Mammary epithelial cell (primary cell): ENCODE measurements at places on chromosomes 4 and X. TPM values are rescaled to one million over a fixed set of nuclear protein-coding genes. Genes with fewer than 3 reads are reported as not detected.

Gene PFKFB1
- polyA plus RNA-seq, result 0.18 TPM

Gene PPP1R2C
- not detected for polyA plus RNA-seq

Gene MAGEA6
- polyA plus RNA-seq, result not detected

Gene GNL3L
- 26.2 TPM for polyA plus RNA-seq

Gene SMIM31
- not detected for polyA plus RNA-seq

Gene TCEAL9
- polyA plus RNA-seq, result 45.9 TPM
